ENCODE measurements at places on chromosomes 3 and 15.

- no peak for DNase-seq
Observed at GRCh38 chr15:80191198-80191597, 38.4 kb downstream of the FAH start.

DNA sequence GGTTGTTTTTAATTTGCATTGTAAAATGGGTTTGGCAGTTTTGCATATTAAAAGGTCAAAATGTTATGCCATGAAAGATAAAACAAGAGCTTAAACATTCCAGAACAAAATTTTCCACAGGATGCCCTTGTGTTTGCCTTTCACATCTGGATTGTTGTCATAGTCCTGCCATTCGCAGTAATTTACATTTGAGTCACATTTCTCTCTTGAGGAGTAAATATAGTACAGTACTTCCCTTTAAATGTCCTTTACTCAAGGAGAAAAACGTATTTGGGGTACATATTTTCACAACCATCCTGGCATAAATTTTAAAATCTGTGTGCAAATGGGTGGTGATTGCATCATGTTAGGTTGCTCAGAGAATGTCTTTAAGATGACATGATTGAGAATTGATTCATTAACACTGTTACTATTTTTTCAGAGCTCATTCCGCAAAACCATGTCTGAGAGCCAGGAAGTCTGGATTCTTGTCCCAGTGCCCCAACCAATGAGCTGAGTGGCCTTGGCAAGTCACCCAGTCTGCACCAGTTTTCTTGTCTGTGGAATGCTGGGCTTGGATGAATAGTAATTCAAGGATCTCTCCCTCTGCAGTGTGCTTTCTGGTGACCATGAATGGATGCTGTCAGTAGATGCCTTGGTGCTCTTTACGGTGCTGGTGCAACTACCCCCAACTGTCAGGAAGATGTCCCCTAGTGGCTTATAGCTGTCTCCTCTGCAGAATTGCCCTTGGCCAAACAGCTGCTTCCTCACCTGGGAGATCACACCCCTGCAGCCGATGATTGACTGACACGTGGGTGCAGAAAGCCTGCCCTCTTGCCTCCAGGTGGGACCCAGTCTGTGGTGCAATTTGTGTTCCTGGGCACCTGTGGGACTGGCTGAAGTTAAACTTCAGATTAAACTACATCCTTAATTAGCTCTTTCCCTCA, 43.0 kb downstream of the ABHD5 start:
- no peak for DNase-seq

DNA sequence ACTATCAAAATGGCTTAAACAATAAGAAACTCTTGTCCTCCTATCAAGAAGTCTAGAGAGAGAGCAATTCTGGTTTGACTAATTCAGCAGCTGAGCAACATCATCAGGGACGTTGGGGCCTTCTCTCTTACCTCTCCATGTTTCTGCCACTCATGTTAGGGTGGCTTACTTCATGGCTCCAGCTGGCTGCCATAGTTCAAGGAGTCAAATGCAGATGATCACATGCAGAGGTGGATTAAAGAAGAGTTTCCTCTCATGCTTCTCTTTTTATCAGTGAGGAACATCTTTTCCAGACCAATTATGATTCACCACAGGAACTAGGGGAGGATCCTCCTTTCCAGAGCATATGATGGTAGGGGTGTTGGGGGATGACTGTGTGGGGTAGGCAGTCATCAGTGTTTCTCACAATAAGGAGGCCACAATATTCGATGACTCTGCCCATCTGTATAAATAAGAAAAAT, 45.5 kb downstream of the NEK11 start:
- DNase-seq: no peak

DNA sequence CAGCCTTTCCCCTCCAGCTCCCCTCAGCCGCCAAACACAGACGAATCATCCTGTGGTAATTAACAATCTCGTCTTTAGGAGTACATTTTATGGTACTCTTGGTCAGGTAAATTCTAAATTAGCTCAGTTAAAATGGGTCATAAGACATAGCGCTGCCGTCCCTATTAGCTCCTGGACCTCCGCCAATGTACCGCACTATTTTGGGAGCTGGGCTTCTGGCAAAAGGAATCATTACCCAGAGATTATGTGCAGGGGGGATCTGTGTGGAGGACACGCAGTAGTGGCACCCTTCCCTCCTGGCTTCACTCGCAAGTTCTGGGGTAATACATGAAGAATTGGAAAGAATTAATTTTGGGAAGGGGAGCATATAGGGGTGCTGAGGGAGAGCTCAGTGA, 68.6 kb upstream of the ONECUT1 start:
- peak; percentile 38 for DNase-seq

- DNase-seq: no peak
Observed at GRCh38 chr15:31482122-31482922, 155.7 kb downstream of the KLF13 start.

DNA sequence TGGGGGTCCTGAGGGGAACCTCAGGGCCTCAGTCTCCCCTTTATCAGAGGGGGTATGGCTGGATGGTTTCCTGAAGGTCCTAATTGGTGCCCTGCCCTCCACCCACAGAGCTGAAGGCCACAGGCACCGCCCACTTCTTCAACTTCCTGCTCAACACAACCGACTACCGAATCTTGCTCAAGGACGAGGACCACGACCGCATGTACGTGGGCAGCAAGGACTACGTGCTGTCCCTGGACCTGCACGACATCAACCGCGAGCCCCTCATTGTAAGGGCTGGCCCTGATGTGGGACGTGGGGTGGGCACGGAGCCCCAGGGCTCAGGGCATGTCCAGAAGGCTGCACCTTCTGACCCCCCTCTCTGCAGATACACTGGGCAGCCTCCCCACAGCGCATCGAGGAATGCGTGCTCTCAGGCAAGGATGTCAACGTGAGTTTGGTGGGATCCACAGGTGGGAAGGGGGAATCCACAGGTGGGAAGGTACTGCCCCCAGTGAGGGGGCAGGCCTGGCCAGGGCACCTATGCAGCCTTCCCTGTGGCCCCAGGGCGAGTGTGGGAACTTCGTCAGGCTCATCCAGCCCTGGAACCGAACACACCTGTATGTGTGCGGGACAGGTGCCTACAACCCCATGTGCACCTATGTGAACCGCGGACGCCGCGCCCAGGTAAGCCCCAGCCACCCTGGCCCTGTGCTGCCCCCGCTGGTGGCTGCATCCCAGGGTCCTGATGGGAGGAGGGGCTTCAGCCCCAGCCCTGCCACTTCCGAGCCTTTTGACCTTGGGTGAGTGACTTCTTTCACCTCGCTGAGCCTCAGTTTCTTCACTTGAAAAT, 17.5 kb upstream of the GNAT1 start:
- no peak for DNase-seq

GRCh38 chr3:131803113-131803512, 231.7 kb downstream of the CPNE4 start:
- no peak for DNase-seq

- DNase-seq: no peak
Observed at GRCh38 chr15:86505951-86506350, 426.3 kb downstream of the AGBL1 start.

- DNase-seq: no peak
Observed at GRCh38 chr3:193297421-193297820, 56.4 kb downstream of the PLAAT1 start.

DNA sequence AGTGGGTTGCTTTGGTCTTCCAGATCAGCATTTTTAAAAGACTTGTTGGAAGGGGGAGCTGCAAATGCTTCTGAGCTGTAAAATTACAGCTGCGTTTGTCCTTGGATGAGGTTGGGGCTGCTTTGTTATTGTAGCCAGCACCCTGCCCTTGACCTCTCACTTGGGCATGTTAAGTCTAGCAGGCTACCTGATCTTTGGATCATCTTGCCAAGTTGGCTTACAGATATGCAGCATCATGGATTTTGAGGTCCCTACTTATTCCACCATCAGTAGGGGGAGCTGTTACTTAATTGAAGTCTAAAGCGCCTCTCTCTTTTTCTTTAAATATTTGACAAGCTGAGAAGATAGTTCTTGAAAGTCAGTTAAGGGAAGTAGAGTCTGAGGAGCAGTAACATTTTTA, 793.0 kb downstream of the MCTP2 start:
- DNase-seq: peak; percentile 60

GRCh38 chr3:89000886-89001285, 106.5 kb upstream of the EPHA3 start:
- no peak for DNase-seq

- no peak for DNase-seq
Observed at GRCh38 chr15:63080634-63081250, 38.2 kb downstream of the TPM1 start.

GRCh38 chr15:77630956-77631744, 1.6 kb downstream of the LINGO1 start:
- DNase-seq: peak; percentile 70

DNA sequence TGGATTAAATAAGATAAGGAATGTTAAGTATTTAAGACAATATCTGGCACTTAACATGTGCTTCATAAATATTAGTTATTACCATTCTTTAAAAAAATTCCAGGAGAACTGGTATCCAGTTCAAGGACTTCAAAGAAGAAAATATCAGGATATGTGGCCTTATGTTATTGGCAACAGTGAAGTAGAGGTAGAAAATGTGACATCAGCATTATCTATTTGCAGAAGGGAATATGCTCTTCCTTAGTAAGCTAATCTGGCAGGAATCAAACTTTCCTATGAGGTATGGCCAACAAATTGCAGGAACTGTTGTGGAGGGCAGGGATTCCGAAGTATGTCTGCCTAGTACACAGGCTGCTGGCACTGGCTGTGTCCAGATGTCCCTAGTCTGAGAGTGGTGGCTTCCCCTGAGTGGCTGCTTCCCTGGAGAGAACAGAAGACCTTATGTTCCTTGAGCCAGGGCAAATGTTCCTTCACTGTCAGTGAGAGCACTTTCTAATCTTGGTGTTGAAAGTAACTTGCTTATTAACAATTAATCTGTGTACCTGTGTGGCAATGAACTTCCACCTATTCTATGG, 351.7 kb upstream of the THRB start:
- DNase-seq: peak; percentile 39

- DNase-seq: no peak
Observed at GRCh38 chr3:124904835-124905492, 17.8 kb upstream of the ITGB5 start.

DNA sequence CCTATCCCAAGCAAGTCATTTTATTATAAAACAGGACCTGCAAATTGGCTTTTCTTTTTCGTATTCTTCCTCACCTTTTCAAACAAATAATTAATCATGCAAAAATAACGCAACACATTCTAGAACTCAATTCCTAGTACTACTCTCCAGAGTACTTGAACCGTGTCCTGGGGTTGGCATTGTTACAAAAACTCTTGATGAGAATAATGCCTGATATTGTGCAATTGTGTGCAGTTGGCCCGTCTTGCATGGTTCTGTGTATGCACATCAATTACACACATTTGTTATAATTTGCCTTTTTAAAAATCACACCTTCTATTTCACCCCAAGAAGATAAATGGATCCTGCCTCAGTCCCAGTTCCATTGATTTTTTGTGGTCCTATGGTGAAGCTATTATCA, 205.4 kb downstream of the EPHB1 start:
- no peak for DNase-seq

GRCh38 chr15:26213427-26213826, 350.3 kb upstream of the ATP10A start:
- DNase-seq: no peak

- DNase-seq: no peak
Observed at GRCh38 chr3:186152889-186153292, 44.0 kb upstream of the ETV5 start.

- DNase-seq: no peak
Observed at GRCh38 chr3:48434591-48435222, 4.8 kb upstream of the PLXNB1 start.

GRCh38 chr15:67134871-67135492, 69.6 kb downstream of the SMAD3 start:
- no peak for DNase-seq

DNA sequence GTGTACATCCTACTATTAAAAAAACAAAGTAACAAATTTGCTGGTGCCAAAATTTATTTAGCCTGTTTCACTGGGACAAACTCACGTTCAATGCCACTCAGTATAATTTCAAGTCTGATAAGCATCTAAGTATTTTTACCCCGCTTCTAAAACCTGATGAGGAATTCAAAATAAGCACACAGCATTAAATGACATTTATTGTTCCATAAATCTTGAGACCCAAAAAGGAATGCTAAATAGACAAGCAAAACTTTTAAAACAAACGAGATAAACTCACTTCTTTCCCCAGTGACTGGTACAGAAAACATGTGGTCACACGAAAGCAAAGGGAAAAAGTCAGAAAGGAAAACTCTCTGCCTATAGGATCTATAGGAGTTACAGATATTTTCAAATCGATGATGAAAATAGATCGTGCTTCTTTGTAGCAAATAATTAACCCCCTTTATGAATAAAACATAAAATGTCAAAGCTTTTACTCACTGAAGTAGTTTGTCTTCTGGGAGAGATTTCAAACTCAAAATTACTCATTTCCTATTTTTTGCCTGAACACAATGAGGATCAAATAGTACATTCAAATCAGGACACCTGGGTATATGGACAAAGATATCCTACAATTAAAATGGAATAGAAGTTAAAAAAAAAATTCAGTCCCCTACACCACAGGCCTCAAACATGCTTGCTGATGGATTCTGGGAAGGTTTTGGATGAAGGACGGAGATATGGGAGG, 51.7 kb downstream of the UBP1 start:
- no peak for DNase-seq

- no peak for DNase-seq
Observed at GRCh38 chr3:73572368-73572767, 52.4 kb downstream of the PDZRN3 start.

GRCh38 chr15:66408675-66409282, 22.1 kb downstream of the MAP2K1 start:
- no peak for DNase-seq

- DNase-seq: no peak
Observed at GRCh38 chr3:76161856-76162255, 376.5 kb upstream of the ZNF717 start.

- no peak for DNase-seq
Observed at GRCh38 chr3:11583638-11584046, 60.1 kb downstream of the VGLL4 start.

GRCh38 chr3:127452321-127452821, 138.2 kb downstream of the TPRA1 start:
- DNase-seq: peak; percentile 51

DNA sequence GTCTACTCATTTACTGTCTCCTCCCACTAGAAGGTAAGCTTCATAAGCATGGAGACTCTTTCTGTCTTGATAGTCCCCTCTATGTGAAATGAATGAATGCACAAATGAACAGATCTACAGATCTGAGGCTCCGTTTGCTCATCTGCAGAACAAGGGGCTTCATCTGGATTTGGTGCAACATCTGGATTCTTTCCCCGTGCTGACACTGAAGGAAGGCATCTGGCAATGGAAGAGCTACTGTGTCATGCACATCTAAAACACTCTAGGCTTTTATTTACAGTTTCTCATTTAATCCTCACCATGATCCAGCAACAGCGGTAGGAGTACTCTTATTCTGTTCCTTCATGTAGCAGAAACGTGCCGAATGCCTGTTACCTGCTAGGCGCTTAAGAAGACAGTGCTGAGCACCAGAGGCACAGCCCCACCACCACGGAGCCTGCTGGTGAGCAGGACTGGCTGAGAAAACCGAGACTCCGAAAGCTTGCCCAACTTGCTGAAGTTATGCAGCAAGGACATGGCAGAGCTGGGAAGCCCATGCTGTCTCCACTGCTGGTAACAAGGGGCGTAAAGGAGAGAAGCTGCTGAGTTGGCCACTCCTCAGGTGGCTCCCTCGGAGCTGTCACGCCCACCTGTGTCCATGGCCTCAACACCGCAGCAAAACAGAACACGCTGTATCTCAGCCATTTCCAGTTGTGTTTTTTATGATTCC, 31.1 kb downstream of the LSM3 start:
- DNase-seq: no peak

- no peak for DNase-seq
Observed at GRCh38 chr3:8536096-8537056, 34.8 kb downstream of the LMCD1 start.

Data from NCI-H524 (cell line).